ENCODE measurements at places on chromosomes 7 and 10.

GRCh38 chr7:44385434-44386138 is 60.2 kb upstream of the CAMK2B start:
- no peak for DNase-seq

- DNase-seq = no peak
Measured at GRCh38 chr7:44449584-44449928, 40.9 kb downstream of the NUDCD3 start.

GRCh38 chr7:27364344-27364758 is 121.7 kb downstream of the EVX1 start:
- peak; percentile 82 for DNase-seq

- peak; percentile 1 for DNase-seq
Measured at GRCh38 chr10:87753995-87754866, 63.8 kb downstream of the ATAD1 start.

DNA sequence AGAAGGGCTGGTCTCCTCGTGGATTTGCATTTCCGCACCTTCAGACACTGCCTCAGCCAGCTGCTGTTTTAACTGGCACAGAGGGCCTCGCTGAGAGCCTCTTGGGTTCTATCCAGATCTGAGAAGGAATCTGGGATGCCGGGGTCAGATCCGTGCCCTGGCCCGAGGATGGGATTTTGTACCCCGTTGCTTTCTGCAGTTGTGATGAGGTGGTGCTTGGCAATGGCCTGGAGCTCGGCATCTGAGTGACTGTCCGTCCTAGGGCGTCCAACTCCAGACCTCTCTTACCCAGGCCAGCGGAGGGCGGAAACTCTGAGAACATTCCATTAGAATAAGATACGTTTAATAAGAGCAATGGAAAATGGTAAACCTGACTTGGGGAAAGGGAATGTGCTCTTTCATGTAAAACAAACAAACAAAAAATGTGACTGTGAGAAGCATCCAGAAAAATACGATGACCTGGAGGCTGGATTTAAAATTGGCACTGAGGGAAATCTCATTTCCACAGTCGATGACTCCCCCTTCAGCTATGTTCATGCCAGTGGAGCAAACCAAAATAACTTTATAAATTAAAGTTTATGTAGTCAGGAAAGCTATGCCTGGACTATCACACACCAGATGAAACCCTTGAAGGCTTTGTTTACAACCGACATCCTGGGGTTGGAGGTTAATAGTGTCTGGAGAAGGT is 39.6 kb downstream of the GRK5 start:
- DNase-seq = peak; percentile 76

DNA sequence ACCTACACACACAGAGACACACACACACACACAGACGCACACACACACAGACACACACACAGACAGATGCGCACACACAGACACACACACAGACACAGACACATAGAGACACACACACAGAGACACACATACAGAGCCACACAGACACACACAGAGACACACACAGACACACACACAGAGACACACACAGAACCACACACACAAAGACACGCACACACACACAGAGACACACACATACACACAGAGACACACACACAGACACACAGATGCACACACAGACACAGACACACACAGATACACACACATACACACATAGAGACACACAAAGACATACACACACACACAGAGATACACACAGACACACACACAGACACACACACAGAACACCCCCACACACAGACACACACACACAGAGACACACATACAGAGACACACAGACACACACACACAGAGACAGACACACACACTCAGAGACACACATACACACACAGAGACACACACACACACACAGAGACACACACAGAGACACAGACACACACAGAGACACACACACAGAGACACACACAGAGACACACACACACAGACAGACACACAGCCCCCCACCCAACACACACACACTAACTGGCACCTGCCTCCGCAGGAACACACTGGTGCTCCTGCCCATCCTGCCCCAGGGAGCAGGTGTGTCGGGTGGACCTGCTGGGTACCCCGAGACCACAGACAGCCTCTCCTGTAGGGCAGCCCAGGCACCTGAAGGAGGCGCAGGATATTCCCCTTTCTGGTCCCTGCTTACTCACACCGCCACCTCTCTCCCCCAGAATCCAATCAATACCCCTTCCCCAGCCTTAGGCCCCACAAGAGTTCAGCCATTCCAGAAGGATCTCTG is 5.4 kb upstream of the FZD9 start:
- no peak for DNase-seq

DNA sequence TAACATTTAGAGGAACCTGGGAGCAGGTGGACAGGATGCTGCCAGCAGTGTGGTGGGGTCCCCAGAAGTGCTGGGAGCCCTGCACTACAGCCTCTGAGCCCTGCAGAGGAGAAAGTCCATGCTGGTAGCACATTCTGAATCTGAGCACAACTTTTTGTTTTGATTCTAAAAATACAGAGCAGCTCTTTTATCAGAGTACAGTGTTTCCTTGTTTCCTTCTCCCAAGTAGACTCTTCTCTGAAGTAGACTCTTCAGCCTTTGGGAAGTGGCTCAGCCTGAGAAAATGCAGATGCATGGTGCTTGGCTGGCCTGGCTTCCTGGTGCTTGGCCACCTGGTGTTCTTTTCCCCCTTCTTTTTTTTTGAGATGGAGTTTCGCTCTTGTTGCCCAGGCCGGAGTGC is 9.1 kb downstream of the ADCY1 start:
- no peak for DNase-seq

DNA sequence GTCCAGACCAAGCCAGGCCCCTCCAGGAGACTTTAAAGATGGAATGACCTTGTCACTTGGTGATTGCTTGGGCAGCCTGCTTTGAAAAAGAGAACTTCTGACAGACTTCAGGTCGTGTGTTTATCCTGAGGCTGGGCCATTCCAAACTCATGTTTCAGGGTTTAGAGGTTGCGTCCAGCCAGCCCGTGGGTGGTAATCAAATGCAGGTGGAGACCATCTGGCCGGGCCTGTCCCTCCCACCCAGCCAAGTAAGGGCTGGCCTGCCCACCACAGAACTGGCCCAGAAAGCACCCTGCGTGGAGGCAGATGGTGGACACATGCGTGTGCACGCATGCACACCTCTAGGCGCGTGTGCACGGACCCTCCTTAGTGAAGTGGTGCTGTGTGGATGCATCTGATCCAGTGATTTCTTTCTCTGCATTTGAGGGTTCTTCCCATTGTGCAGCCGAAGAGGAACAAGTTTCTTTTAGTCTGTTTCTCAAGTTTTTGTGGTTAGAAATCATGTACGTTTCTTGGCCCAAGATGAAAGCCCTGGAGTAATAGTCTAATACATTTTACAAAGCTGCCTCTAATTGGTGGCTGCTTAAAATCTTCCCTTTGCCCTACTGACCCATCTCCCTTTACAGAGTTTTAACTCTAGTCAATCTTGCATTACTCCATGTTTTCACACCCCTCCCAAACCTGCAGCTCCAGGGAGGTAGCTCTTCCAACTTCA is 43.0 kb downstream of the SUFU start:
- DNase-seq = no peak

DNA sequence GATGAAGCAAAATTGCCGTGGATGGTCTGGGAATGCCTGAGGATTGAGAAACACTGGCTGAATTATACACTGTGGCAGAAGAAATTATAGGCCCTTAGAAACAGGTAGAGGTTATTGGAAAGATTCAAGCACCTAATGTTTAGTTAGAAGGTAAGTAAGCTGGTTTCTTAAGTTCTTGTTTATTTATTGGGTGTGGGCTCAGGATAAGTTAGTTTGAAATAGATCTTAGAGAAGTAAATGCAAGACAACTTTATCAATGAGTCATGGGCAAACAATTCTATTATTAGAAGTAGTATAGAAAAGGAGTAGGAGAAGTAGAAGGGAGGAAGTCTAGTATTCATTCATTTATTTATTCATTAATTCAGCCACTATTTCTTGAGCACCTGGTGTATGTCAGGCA is 96.5 kb downstream of the KAT6B start:
- DNase-seq = no peak

DNA sequence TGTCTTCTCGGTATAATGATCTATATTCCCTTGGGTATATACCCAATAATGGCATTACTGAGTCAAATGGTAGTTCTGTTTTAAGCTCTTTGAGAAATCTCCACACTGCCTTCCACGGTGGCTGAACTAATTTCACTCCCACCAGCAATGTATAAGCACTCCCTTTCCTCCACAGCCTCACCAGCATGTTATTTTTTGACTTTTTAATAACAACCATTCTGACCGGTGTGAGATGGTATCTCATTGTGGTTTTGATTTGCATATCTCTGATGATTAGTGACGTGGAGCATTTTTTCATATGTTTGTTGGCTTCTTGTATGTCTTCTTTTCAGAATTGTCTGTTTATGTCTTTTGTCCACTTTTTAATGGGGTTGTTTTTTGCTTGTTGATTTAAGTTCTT is 33.6 kb downstream of the KIAA1217 start:
- no peak for DNase-seq

DNA sequence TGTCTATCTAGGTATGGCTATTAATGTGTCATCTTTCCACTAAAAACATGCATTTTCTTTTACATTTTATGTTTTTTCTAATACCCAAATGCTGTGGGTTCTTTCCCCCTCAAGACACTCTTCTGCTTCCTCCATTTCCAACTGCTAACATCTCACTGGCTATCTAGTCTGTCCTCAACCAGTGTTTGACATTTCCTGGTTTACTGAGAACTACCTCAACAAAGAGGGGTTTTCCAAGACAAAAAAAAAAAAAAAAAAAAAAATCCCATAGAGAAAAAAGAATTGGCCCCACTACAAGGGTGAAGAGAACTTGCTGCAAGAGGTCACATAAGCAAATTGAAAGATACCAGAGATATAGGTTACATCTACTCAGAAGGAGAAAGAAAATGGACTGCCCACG is 359.7 kb downstream of the CRPPA start:
- DNase-seq = no peak

DNA sequence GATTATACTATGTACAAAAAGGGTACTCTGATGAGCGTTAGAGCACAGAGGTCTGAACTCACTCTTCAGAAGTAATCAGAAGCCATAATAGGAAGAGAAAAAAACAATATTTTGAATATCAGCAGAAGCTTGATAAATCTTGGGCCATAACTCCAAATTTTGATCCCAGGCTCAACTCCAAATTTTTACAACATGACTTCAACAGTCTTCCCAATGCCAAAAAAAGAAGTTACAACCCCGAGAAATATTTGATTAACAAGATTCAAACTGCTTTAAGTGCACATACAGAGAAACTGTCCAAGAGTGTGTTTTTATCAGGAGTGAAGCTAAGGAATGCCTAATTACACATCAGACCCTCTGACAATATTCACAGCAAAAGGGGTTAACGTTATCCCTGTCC is 7.5 kb downstream of the MPP7 start:
- no peak for DNase-seq
